ENCODE measurements at places on chromosomes 4 and X.

- DNase-seq, result no peak
These were observed 215.0 kb downstream of the MAD2L1 start for GRCh38 chr4:119851649-119852048.

GRCh38 chr4:114773339-114773738 lies 174.7 kb downstream of the UGT8 start:
- DNase-seq, result no peak

DNA sequence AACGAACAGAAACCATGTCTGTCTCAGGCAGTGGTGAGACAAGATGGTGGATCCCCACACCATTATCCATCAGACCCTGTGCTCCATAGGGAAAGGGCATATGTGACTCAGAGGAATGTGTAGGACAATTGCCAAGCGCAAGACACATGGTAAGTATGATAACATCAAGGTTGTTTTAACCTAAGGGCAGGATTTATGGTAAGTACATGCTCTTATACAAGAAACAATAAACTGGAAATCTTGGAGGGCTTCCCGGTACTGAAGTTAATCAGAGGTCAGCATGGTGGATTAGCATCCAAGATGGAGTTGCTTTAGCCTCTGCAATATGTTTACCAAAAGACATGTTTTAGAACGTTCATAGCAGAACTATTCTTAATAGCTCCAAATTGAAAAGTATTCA lies 355.0 kb downstream of the PPP1R2C start:
- DNase-seq, result no peak

- no peak for DNase-seq
These were observed 201.1 kb upstream of the BCOR start for GRCh38 chrX:40298572-40299479.

GRCh38 chr4:7431696-7432530 lies 2.8 kb downstream of the PSAPL1 start:
- no peak for DNase-seq

- peak; percentile 45 for DNase-seq
These were observed 51.6 kb downstream of the KIT start for GRCh38 chr4:54709400-54709799.

- peak; percentile 10 for DNase-seq
These were observed 186.0 kb upstream of the FAM241A start for GRCh38 chr4:111959222-111959621.

GRCh38 chr4:13162886-13163285 lies 321.3 kb downstream of the RAB28 start:
- no peak for DNase-seq

DNA sequence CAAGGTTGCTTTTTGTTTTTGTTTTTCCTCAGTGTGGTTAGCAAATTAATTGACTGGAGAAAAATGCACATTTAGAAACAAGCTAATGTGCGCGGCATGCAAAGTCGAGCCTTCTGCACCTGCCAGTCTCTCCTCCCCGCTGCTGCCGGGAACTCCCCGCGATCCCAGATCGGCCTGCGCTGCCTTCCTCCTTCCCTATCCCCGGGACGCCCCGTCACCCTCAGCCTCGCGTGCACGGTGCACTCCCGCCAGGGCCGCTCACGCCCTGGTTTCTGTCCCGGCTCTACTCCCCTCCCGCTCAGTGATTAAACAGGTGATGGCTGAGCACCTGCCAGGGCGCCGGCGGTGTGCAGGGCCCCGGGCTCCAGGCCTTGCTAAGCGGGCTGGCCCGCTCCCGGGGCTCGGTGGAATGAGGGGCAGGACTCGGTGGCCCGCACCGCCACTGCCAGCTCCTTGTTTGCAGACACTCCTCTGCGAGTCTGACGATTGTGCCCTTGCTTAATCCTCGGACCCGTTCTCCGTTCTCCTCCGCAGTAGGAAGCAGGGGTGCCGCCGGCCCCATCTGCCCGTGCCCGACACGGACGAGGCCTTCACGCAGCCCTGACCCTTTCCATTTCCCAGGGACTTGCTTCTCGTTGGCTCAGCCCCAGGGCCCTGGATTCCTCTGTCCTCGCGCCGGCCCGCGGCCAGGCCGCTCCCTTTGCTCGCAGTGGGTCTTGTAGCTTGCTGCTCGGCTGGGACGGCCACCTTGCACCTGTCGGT lies 143.4 kb downstream of the TRIML1 start:
- DNase-seq, result no peak

DNA sequence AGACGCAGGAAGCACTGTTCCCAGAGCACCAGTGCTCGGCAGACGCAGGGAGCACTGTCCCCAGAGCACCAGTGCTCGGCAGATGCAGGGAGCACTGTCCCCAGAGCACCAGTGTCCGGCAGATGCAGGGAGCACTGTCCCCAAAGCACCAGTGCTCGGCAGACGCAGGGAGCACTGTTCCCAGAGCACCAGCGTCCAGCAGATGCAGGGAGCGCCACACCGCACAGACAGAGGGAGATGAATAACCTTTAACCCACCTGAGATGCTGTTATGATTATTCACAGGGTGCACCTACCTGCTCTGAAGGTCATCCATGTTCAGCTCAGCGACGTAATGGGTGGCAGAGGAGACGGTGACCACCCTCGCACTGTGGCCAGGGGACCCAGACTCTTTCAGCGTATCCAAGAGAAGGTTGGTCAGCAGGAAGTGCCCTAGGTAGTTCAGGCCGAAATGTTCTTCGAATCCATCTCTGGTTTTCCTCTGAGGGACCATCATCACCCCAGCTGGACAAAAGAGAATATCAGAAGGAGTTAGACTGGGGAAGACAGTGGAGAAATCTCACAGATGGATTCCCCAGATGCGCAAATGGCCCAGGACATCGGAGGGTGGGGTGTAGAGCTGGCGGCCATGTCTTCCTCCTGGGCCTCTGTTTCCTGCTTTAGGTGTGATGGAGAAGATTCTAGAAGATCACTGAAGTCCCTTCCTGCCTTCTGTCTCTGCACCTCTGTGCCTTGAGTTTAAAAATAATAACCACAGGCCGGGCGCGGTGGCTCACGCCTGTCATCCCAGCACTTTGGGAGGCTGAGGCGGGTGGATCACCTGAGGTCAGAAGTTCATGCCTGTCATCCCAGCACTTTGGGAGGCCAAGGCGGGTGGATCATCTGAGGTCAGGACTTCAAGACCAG lies 234.1 kb downstream of the DHRSX start:
- no peak for DNase-seq

DNA sequence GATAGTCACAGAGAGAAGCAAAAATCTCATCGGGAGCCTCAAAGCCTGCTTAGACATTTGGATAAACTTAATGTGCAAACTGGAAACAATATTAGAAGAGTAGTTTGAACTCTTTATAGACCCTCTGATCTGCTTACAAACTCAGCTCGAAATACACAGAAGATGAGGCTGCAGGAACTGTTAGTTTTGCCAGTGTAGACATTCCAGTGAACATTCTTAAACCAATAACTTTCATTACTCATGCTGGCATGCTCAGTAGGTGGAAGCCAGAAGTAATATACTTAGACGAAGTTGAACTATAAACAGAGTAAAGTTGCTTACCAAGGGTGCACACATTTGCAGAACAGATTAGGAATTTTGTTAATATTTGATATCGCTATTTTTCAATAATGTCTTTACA lies 303.5 kb downstream of the ANKRD50 start:
- peak; percentile 39 for DNase-seq

DNA sequence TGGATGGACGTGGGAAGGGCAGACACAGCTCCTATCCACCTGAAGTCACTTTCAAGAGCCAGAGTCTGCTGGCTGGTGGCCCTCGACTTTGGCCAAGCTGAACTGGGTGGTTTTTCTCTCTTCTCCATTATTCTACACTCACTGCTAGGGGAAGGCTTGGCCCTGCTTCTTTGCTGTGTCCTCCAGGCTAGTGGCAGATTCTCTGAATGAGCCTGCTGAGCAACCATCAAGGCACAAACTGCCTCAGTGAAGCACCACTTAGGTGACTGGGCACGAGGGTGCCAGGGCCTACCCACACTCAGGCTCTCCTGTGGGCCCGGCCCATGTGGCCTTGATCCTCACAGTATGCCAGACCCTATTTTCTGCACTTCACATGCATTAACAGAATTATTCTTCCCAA lies 92.0 kb downstream of the PJA1 start:
- DNase-seq, result no peak

DNA sequence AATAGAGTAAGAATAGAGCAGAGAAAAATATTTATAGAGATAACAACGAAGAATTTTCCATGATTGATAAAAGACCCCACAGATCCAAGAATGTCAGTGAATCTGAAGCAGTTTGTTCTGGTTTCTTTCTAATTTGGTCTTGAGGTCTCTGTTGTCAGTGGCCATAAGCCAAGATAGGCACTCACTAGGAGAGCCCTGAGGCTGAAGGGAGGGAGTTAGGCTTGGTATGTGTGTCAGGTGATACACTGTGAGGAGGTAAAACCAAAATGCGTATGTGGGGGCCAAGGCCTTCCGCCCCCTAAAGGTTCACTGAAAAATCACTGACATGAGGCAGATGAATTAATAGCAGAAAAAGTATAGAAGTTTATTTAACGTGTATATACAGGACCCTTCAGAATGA lies 382.3 kb upstream of the HTR2C start:
- DNase-seq, result no peak

DNA sequence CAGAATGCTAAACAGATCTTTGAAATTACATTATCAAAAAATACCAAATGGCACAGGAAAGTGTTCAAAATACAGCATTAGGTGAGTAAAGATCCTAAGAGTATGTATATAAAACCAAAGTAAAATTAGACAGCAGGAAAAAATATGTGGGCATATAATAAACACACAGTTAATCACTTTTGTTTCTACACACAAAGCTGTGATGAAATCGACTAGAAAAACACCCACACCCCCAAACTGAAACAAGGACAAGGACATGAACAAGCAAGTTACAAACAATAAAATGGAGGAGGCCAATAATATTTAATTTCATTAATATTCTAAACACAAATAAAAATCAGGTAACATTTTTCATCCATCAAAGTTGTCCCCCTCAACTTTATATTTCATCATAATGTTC lies 143.2 kb downstream of the FRYL start:
- DNase-seq, result no peak

DNA sequence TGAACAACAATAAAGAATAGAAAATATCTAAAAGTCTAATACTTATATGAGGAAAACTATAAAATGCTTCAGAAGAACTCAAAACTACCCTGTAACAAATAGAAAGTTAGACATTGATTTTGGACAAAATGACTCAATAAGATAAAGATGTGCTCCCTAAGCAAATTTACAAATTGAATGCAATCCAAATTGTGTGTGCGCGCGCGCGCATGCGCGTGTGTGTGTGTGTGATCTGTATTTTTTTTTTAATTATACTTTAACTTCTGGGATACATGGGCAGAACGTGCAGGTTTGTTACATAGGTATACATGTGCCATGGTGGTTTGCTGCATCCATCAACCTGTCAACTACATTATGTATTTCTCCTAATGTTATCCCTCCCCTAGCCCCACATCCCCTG lies 320.8 kb upstream of the INTU start:
- DNase-seq, result no peak

- DNase-seq, result no peak
These were observed 82.5 kb downstream of the AMELX start for GRCh38 chrX:11375614-11376119.
